ENCODE measurements at places on chromosomes 3 and 15. TPM values are rescaled to one million over a fixed set of nuclear protein-coding genes. Genes with fewer than 3 reads are reported as not detected.

HERC2 gene
- 46.6 TPM for total RNA-seq

- no peak for ATAC-seq
Observed at GRCh38 chr3:177474652-177475355, 277.5 kb upstream of the TBL1XR1 start.

GRCh38 chr15:91782221-91782620 lies 71.3 kb upstream of the SLCO3A1 start:
- ATAC-seq, result no peak

DNA sequence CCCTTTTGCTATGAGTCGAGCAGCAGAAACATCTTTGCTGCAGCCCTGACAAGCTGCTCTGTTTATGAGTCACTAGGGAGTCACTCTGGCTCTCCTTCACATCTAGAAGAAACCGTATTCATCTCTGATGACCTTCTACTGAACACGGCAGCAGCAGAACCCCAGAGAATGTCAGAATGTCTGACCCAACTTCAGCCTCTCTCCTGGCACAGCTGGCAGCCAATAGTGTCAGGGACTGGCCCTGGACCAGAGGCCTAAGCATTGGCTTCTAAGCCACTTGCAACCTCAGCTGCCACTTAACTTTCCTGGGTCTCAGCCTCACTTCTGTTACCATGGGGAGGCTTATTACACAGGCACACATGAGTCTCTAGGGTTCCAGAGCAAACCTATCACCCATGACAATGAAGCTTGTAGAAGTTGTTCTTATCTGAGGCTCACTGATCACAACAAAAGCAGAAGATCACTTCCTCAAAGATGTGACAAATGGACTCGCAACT lies 184.1 kb upstream of the TLE3 start:
- ATAC-seq, result no peak

Data from gastroesophageal sphincter (tissue), 4 donors.